Activated CD8-positive, alpha-beta T cell treated with anti-CD3 and anti-CD28 coated beads for 36 hours (primary cell): ENCODE measurements at places on chromosomes 2 and 18.

GRCh38 chr2:196987649-196988364 lies 61.3 kb upstream of the PGAP1 start:
- DNase-seq: peak; percentile 69

DNA sequence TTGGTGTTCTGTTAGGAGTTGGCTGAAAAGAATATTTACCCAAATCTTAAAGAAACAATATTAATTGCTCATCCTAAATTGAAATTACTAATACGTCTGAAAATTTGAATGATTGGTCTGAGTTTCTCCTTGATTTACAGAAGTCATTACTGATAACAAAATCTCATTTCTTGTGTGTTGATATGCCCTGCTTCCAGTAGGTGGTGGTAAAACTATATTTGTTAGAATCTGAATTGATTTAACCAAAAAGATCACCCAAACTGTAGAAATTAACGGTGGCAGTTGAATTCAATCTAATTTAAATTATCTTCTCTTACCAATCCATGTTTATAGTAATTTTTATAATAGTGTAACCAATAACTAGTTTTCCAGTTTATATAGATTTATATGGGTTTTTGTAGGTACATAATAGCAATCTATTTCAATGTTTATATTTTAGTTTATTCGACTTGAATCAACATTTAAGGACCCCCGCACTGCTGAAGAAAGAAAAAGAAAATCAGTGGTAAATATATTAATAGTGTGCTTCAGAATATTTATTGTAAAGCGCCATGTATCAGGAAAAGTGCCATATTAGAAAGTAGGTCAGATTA lies 38.3 kb downstream of the PAPOLG start:
- no peak for DNase-seq

- DNase-seq: no peak
Observed at GRCh38 chr18:36124841-36125240, 4.3 kb downstream of the SLC39A6 start.

GRCh38 chr2:20042531-20042930 lies 8.9 kb downstream of the LAPTM4A start:
- no peak for DNase-seq

DNA sequence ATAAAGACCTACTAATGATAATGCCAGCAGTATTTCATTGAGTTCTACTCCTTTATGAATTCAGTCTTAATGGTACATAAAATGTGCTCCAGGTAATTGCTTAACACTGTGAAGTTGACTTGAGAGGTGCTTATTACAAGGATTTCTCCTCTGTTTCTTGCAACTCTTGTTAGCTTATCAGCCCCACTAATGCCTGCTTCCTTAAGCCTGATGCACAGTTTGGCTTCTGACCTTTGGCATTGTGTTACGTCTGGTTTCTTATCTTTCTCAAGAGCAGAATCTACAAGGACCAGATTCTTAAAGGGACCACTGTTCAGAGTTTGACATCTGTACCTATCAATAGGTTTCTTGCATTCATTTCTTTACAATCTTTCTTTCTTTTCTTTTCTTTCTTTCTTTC lies 223.9 kb upstream of the CWC22 start:
- no peak for DNase-seq

GRCh38 chr2:231399853-231400680 lies 4.6 kb downstream of the B3GNT7 start:
- no peak for DNase-seq

DNA sequence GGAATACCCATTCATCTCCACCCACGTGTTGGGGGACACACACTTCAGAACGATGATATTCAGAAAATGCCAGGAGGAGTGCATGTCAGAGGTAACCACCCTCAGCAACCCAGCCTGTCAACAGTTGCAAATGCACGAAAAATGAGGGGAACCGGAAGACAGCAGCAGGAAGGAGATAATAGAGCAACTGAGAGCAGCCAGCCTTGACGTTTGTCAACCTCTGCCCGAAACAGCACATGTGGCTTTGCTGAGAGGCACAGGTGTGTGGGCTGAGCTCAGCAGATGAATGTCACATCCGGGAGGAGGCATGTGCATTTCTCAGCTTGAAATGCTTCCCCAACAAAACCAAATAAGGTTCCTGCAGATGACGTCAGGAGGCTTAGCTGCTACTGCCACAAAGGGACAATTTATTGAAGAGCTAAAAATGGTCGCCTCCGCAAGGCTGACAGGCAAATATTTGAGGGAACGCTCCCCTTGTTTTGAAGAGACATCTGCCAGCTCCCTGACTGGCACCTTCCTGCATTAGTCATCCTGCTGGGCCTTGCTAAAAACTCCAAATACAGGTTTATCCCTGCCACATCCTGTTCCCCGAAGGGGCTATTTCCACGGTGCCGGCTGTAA lies 419.0 kb downstream of the NBAS start:
- DNase-seq: peak; percentile 91

- DNase-seq: no peak
Observed at GRCh38 chr18:9809697-9810096, 76.1 kb upstream of the TXNDC2 start.

GRCh38 chr2:133411857-133412256 lies 156.4 kb downstream of the NCKAP5 start:
- no peak for DNase-seq

DNA sequence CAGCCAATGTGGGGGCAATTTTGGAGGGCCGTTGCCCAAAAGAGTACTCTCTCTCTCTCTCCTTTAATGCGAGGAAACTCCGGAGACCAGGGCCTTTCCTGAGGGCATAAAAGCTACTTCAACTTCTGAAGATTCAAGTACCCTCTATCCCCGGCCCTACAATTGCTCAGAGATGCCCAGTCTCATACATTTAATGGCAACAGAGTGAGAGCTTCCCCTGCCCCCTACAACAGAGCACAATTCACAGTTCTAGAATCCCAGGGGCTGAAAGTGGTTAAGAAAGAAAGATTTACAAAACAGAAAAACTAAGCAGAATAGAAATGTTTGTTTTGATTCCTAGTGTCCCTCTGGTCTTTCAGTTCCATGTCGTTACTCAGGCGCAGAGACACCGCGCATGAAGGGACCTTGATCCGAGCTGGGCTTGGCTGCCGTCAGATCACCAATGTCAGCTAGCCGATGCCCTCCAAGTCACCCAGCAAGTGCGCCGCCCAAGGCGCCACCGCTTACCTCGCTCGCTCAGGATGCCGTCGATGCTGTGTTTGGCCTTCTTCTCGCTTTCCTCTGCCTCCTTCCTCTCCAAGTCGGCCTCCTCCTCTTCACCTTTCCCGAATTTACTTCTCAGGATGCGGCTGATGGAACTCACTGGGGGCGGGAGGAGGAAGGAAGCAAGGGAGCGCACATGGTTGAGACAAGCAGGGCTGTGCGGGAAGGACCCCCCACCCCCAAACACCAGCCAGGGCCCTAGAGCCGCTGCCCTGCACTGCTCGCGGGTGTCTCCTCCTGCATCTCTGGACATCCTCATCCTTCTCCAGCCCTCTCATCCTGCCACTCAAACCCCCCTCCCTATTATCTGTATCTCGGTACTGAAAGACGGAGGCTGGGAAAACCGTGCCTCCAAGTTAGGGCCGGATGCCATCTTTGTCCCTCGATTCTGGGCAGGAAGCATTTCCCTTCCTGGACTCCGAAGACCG lies 4.9 kb downstream of the PAX3 start:
- DNase-seq: no peak

GRCh38 chr18:45755934-45756333 lies 32.0 kb downstream of the SLC14A1 start:
- DNase-seq: no peak

- no peak for DNase-seq
Observed at GRCh38 chr2:165562233-165562632, 92.7 kb downstream of the CSRNP3 start.
